ENCODE measurements at places on chromosomes 12 and 14.

DNA sequence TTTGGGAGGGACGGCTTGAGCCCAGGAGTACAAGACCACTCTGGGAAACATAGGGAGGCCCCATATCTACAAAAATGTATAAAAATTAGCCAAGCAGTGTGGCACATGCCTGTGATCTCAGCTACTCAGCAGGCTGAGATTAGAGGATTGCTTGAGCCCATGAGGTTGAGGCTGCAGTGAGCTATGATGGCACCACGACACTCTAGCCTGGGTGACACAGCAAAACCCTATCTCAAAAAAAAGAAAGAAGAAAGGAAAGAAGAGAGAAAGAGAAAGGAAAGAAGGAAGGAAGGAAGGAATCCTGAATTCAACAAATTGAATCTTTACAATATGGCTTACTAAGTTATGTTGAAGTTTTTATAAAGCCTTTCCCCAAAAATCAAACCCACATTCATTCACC, 2.1 kb downstream of the KIF21A start:
- DNase-seq, result no peak

- no peak for DNase-seq
Observed at GRCh38 chr12:59494617-59495016, 101.2 kb upstream of the SLC16A7 start.

- no peak for DNase-seq
Observed at GRCh38 chr12:66733839-66734238, 55.0 kb upstream of the GRIP1 start.

DNA sequence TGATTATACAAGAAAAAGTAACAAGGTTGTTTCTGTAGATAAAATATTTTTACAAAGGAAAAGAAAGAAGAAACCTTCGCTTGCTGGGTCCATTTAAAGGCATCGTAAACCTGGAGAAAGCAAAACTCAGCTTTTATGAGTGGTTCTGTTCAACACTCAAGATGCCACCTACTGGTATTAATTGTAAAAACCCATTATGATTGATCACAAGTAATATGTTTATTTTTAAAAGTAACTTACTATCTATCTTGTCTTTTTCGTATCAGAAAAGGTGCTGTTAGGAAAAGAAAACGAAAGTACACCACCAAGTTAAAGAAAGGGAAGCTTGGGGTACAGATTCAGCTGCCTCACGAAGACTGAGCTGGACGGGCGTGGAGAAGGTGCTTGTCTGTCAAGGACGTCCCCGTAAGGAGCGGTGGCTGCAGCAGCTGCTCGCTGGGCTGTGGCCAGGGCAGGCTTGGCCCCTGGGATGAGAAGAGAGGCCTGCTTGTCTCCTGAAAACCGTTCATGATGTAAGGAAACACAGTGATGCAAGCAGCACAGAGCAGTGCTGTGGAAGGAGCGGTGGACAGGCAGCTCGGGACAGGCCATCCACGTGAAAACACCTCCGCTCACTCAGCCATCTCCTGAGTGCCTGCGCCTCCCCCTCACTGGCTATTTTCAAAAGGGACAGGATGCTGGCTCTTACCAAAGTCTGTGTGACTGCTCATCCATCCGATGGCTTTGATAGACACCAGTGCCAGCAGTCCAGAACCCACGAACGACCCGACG, 25.0 kb downstream of the SLC15A4 start:
- DNase-seq, result no peak

DNA sequence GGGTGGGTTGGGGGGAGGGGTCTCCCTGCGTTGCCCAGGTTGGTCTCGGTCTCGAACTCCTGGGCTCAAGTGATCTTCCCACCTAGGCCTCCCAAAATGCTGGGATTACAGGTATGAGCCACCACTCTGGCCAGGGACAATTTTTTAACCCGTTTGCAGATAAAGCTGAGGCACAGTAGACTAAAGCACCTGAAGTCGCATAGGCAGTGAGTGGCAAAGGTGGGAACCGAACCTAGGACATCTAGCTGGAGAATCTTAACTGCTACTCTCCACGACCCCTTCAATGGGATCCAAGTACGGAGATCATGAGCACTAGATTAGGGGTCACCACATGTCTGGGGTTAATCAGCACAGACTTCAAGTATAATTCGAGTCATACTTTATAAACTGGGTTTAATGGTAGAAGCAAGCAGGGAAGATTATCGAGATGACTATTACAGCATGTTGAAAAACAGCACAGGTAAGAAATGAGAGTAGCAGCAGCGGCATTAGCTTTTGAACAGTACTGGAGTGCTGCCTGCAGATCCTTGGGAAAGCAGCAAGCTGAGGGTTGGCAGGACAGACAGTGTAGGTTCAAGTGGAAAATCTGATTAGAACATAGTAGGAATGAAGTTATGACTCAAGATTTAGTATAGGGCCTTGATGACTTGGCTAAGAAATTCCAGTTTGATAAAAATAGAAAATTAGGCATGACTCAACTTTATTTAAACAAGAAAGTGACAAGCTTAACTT, 23.9 kb downstream of the NID2 start:
- DNase-seq, result no peak

DNA sequence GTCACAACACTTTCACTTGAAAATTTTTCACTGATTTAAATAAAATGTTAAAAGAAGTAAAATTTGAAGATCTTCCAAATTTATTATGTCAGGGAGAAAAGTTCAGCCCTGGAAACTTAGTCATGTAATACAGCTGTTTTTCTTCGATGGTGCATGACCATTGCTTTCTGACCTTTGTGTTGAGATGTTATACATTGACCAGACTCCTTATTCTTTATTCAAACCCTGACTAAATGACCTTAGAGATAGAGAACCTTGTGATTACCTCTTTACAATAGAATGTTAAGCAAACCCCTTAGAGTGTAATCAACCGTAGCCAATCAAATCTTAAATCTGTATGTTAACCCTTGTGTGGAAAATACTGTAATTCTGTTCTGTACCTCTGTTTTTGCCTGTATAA, 34.5 kb downstream of the PLCZ1 start:
- no peak for DNase-seq

GRCh38 chr12:18811273-18811672, 73.4 kb downstream of the CAPZA3 start:
- DNase-seq, result no peak

GRCh38 chr14:91350483-91350812, 67.2 kb downstream of the CCDC88C start:
- DNase-seq, result no peak

DNA sequence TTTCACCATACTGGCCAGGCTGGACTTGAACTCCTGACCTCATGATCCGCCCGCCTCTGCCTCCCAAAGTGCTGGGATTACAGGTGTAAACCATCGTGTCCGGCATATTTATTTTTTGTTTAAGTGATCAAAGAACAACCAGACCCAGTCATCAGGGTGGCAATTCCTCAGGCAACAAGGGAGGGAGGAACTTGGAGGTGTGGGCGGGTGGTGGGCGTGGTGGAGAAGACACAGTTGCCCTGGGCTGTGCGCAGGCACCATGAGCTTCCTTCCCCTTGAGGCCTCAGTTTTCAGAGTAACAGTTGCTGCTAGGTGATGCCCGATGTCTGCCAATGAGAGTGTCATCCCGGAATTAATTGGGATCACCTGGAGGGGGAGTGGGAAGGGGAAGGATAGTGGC, 191.7 kb downstream of the ALG10 start:
- DNase-seq, result no peak

DNA sequence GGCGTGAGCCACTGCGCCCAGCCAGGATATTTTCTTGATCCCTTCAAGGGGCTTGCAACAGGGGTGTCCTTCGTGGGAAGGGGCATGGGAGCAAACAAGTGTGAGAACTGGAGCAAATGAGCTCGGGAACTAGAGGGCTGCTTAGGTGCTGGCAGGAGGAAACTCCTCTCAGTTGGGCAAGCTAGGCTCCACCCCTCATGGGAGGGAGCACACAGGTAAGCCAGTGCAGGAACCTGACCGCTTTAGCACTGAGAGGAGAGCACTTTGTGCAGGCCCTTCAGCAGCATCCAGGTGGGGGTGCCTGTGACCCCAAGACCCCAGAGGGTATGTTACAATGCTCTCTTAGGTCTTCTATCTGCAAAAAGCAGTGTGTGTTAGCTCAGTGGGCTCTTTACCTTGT, 755.4 kb upstream of the MDGA2 start:
- no peak for DNase-seq

GRCh38 chr12:71594214-71594948, 69.3 kb downstream of the ZFC3H1 start:
- DNase-seq, result no peak

- no peak for DNase-seq
Observed at GRCh38 chr14:24971255-24971654, 78.7 kb downstream of the STXBP6 start.

DNA sequence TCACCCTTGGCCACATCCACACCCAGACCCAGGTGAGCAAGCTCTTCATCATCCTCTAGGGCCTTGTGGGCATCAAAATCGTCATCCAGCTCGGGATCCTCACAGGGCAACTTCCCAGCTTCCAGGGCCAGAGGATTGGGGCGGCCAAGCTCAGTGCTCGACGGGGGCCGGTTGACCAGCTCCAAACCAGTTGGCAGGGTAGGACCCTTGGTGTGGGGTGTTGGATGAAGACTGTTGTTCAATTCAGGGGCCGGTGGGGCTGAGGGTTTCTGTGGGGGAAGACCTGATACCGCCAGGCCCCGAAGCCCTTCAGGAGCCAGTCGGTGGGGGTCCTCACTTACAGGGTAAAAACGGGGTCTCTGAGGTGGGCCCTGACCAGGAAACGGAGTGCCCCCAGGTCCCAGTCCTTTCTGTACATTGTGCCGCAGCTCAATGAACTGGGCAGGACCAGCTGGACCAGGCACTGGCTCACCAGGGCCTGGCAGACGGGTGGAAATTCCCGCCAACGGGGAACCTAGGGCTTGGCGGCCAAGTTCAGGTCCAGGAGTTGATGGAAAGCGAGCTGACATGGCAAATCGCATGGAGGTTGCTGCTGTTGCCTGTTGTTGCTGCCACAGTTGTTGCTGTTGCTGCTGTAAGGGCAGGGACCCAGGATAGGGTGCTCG, 19.8 kb upstream of the PRKAG1 start:
- DNase-seq, result no peak

DNA sequence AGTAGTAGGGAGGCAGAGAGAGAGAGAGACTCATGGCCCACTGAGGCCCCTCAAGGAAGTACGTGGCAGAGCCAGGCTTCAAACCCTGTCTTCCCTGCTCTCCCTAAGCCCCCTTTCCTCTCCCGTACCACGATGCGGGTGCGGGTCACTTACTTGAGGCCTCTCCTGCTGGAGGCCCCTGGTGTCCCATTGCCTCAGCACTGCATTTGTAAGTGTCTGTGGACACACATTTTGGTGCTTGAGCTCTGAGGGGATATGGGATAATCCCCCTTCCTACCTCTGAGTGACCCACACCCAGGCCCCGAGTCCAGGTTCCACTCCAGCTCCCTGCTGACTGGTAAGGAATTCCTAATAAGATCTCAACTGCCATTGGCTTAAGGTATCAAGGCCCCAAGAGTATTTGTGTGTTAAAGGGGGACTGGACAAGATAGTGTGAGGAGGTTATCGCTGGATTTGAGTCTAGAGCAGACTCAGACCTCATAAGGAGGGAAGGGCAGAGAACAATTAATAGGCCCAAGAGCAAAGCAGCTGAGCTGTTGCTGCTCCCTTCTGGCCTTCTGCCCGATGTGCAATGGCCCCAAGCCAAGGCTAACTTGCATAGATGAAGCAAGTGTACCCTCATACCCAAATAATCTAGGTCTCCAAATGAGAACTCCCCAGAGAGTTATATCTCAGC, 71.9 kb downstream of the CRACR2A start:
- DNase-seq, result no peak

DNA sequence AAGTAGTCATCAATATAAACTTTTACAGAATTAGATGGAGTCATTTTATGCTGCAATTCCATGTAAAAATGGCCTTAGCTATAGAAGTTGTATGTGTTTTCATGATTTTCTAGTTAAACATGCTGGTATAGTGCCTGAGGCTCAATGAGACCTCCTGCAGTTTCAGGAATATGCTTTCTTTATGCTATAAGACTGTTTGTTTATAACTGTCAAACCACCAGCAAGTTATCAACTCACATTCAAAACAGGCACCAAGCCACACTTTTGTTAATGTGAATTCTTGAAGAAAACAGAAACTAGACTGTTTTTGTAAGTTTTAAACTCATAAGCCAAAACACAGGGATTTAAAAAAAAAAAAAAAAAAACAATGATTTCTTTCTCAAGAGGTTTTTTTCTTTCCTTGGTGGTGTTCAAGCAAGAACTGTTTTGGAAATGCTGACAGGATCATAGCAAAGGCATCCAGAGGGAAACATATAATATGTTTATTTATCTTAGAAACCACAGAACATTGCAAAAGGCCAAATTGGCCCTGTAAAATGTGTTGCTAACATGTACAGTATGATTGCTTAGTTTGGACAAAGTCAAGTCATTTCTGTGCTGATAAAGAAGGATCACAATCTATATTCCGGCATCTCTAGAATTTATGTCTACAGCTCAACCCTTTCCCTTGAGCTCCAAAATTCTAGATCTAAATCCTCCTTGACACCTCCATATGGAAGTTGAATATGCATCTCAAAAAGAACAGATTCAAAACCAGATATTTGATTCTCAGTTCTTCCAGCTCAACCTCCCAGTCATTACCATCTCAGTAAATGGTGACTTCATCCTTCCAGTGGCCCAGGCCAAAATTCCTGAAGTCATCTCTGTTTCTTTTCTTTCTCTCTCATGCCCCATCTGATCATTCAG, 29.0 kb upstream of the LUM start:
- DNase-seq, result no peak

GRCh38 chr14:31229638-31230572, 22.3 kb upstream of the HECTD1 start:
- no peak for DNase-seq

DNA sequence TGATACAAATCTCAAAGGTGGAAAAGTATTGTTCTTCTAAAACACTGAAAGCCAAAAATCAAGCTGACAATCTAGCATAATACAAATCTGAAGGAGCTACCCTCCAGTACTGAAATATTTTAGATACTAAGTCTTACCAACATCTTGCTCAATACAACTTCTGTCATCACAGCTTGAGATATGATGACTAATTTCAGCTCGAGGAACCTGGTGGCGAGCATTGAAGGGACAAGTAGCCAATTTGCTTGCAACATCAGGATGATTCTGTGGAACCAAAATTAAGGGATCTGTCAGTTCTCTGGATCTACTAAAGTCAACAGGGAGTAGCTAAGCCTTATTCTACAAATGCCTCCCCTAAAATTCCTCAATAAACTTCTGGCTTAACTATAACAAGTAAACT, 10.4 kb downstream of the GTSF1 start:
- DNase-seq, result no peak

GRCh38 chr12:45234139-45234865, 18.4 kb downstream of the ANO6 start:
- no peak for DNase-seq

DNA sequence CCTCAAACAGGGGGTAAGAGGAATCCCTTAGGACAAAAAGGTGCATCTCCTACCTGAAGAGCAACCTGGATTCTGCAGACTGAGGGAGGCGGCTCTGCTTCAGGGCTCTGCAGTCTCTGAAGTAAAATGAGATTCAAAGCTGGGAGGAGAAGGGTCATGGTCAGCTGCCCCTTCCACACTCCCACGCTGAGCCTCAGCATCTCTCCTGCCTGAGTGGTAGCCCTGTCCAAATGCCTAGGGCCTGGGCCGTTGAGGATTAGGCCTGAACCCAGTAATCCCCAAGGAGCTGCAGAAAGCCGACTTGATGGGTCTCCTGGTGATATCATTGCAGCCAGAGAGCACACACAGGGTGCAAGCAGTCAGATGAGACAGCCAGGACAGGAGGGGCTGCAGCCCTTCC, 18.9 kb downstream of the PHLDA1 start:
- no peak for DNase-seq

Data from T-cell (primary cell).